ENCODE measurements at places on chromosomes 3 and 15.

DNA sequence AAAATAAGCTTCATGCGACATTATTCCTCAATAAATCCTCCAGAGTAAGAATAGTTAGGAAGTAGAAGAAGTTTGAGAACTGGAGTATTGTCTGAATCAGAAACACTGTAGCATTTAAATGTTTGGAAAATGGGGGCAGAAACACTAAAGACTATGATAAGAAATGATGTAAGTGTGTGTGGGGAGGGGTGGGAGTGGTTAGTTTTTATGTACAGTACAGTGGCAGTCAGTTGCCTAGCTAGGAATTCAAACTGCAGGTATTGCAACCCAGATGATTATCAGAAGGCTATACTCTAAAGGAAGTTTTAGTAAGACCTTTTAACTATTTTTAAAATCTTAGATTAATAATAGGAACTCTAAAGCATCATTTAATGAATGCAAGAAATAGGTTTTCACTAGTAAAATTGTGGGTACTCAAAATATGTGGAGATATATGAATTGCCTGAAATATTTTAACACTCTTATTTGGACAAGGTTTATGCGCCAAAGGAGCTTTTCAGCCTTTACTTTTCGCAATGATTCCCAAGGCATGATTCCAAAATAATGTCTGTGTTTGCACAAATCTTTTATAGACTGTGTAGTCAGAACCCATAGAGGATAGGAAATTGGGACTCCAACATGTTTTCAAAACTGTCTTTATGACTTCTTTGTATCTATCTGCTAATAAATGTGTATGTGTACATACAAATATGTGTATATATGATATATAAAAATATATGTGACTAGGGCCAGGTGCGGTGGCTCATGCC is 8.0 kb upstream of the CCDC50 start:
- no peak for DNase-seq

GRCh38 chr3:194019398-194020165 is 116.4 kb upstream of the HES1 start:
- DNase-seq = no peak

DNA sequence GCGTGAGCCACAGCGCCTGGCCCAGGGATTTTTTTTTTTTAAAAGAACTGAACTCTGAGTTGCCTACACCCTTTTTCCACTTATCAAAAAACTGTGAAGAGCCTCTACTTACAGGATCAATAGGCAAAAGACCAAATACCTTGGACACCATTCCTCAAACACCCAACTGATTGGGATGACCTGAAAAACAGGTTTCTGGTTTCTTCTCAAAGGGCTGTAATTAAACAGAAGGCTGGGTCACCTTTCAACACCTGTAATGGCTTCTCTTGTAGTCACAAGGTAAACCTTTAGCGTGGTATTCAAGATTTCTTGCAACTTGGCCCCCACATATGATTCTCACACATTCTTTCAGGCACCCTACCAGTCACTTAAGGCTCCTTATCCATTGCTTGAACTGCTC is 38.4 kb upstream of the PLXND1 start:
- no peak for DNase-seq

- no peak for DNase-seq
These were observed 639.6 kb upstream of the CBLB start for GRCh38 chr3:106508331-106508893.

DNA sequence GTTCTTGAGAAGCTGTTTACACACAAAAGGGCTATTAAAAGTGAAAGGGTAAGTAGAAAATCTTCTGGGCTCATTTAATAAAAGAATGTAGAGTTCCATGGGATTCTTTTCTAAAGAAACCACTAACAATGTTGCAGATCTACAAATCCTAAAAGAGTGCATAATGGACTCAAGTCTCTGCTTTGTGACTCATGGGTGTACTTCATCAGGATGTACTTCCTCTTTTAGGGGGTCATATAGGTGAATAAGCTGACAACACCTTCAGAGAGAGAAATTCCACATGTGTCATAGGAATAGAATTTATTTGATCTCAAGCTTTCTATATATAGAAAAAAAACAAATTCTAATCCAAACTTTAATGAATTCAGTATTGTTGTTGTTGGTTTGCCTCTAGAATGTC is 355.5 kb downstream of the TIGIT start:
- DNase-seq = no peak

- no peak for DNase-seq
These were observed 30.1 kb upstream of the SLC24A5 start for GRCh38 chr15:48090666-48091065.

GRCh38 chr3:152436707-152437590 is 168.2 kb downstream of the MBNL1 start:
- DNase-seq = no peak
